ENCODE measurements at places on chromosomes 3 and 15. TPM values are rescaled to one million over a fixed set of nuclear protein-coding genes. Genes with fewer than 3 reads are reported as not detected.
A peak's percentile ranks its signal among the peaks of the same experiment; 100 is the strongest.

XXYLT1 gene
- 5.4 TPM for total RNA-seq

IFT57 gene
- total RNA-seq: 24.8 TPM

SSUH2 gene
- total RNA-seq: 32.6 TPM

KBTBD13 gene
- total RNA-seq: 0.38 TPM

ACAN gene
- not detected for total RNA-seq

CATSPER2 gene
- total RNA-seq: 19.8 TPM

ROPN1B gene
- not detected for total RNA-seq

GRCh38 chr15:34914317-34914716, 55.2 kb downstream of the AQR start:
- no peak for DNase-seq

- no peak for DNase-seq
Measured at GRCh38 chr3:133293397-133294110, 106.3 kb upstream of the BFSP2 start.

DNA sequence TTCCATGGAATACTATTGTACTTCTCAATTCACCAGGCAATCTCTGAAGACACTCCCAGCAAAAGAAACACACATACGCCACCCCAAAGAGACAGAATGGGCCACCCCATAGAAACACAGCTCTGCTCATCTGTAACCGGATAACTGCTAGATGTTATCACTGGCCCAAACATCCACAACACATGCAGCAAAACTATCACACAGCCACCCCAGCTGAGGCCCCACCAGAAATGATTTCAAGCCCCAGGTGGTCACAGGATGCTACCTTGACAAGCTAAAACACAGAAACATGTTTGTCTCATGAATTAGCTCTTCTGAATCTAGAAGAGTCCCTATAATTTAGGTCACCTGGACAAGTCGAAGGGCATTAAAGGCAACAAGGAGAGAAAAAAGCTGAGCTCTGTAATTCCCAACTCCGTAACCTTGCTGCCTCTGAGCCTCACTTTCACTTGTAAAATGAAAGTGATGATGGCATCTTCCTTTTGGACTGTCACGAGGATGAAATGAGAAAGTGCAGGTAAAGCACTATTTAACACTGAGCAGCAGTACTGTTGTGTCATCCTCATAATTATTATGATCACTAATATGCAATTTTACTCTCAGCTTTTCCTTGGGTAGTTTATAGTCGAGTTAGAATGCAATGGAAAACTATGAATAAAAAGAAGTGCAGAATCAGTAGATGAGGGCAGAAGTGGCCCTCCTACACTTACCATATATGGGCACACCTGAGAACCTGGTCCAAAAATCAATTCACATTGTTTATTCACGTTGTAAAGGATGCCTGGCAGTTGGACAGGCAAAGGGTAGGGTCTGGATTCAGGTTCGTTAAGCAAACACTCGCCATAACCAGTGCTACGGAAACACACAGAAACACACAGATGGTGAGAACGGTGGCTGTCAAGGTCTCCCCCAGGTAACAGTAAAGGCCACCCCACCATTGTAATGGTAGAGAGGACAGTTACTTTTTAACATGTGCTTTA, 38.6 kb downstream of the ADAMTS9 start:
- no peak for DNase-seq

DNA sequence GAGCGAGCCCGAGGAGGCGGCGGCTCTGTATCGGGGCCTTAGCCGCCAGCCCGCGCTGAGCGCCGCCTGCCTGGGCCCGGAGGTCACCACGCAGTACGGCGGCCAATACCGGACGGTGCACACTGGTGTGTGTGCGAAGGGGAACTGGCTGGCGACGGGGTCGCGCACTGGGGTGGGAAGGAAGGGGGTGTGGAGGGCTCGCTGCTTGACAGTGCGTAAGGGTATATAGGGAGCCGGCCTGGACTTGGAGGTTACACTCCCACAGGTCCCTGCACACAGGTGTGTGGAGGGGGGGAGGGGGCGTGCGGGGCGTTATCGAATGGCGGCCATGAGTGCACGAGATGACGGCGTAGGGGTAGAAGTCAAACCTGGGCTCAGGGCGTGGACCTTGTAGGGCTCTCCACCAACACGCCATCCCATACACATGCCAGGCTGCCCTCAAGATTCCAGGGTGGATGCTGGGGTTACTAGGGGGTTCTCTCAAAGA, 389 bp downstream of the APEH start:
- DNase-seq: no peak

DNA sequence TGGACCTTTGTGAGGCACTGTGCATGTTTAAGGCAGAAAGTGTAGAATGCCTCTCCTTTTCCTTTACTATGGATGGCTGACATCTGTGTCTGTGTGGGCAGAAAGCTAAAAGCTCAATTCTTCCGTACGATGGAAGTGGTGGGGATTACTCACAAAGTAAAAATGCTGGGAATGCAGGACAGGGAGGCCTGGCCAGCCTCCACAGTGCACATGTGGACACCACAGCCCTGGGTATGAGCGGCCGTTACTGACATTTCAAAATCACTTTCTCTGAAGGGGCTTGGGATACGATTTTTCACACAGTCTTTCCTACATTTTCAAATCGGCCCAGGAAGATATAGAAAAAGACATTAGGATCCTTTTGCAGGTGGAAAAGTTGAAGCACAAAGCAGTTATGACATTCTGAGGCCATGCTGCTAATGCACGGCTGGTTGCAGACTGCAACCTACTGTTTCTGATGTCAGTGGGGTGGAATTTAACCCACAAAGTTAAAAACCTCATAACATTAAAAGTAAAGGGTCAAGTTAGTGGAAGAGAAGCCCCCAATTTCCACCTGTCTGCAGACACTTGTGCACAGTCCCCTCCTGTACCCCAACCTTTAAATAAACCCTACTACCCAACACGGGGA, 27.9 kb downstream of the EHD4 start:
- DNase-seq: no peak

- no peak for DNase-seq
Measured at GRCh38 chr3:72442759-72443158, 405.5 kb downstream of the SHQ1 start.

- no peak for DNase-seq
Measured at GRCh38 chr3:7190095-7190494, 329.2 kb downstream of the GRM7 start.

DNA sequence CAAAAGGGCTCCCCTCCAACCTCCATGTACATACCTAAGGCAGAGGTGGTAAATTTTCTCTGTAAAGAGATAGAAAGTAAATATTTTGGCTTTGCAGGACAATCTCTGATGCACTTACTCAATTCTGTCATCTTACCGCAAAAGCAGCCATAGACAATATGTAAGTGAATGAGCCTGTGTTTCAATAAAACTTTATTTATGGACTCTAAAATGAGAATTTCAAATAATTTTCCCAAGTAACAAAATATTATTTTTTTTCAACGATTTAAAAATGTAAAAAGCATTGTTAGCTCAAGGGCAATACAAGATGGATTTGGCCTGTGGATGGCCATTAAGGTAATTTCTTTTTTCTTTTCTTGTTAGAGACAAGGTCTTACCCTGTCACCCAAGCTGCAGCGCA, 44.7 kb downstream of the SHQ1 start:
- DNase-seq: no peak

DNA sequence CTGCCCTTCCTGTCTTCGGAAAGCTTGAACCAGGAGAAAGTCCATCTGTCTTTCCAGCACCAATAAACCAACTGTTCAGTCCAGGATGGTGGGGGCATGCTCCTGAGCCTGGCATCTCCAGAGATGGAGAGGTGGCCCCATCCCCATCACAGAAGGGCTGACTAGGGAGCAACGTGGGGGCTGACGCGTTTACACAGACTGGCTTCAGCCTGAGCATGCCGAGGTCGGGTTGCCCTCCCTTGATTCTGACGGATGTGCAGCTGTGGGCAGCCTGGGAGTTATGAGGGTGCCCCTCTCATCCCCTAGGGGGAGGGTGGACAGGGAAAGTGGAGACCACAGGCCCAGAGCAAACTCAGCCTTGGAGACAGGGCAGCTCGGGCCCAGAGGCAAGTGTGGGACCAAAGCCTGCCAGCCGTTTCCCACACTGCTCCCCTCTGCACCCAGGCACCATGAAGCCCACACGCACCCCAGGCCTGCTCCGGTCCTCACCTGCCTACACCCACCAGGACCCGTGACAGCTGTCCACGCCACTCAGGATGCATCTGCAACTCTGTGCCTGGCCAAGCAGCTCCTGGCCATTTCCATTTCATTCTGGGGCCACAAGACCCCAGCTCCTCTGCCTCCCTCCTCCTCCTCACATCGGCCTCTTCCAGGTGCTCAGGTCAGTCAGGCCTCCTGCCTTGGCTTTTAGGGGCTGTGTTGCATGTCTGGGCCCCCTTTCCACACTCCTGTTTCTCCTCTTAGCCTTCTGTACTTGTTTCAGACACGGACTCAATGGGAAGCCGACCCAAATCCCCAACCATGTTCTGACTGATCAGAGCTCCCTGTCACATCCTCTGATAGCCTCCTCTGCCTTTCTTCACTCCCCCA, 48.2 kb upstream of the SLC41A3 start:
- peak; percentile 38 for DNase-seq

- DNase-seq: peak; percentile 41
Measured at GRCh38 chr3:125148016-125148812, 64.3 kb downstream of the SLC12A8 start.

- DNase-seq: no peak
Measured at GRCh38 chr3:170437696-170438407, 19.2 kb downstream of the CLDN11 start.

GRCh38 chr15:65868546-65869125, 655 bp upstream of the RAB11A start:
- DNase-seq: no peak

DNA sequence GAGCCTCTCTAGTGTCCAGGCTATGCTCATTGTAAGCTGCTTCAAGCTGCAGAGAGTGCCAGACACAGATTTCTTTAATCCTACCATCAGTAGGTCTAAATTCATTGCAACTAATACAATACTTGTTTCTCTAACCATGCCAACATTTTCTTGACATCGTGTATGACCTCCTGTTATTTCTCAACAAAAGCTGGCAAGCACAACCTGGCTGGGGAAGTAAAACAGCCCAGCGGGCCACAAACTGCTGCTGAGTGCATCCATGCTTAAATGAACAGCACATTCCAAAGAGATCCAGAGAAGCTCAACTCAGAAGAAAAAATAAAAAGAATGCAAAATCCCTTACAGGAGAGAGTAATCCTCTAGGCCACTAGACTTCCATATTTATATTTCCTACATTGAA, 36.5 kb downstream of the GMNC start:
- no peak for DNase-seq

DNA sequence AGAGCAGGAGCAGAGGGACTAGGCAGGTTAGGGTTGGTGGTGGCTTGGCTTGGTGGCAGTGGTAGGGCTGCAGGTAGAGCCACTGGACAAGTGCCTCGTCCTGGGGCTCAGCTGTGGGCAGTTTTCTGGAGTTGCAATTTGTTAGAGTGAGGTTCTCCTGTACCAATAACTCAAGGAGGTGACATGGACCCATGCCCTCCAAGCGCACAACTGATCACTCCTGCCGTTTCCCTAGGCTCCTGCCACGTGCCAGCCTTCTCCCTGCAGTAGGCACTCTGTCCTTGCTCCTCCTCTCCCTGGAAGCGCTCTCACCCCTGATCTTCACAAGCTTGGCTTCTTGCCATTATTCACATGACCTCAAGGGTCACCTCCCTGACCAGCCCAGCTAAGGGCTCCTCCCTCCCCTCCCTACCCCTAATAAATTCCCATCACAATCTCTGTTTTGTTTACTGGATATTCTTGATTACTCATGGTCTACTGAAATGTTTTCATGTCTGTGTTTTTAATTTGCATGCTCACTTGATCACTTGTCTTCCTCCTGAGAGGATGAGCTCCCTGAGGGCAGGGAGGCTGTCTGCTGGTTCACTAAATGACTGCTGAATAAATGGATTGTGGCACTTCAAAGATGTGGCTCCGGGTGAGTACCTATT, 3.3 kb downstream of the WNT7A start:
- DNase-seq: no peak

GRCh38 chr3:170555329-170555728, 30.5 kb downstream of the SLC7A14 start:
- DNase-seq: no peak

GRCh38 chr3:65521032-65521431, 517.7 kb downstream of the MAGI1 start:
- no peak for DNase-seq

DNA sequence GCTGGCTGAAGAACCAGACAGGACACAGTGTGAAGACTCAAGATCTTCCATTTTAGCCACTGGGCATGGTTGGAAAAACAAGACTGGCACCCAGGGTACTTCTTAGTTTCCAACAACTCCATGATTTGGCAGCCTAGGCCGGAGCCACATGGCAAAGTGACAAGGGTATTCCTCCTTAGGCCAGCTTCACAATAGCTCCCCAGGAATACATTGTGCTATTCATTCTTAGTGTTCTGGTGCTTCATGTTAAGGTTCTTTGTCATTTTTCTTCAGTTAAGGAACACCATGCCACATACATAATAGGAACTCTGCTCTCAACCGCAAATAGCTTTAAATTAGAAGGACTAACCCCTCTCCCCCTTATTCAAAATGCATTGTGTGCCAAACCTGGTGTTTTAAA, 8.0 kb upstream of the FILIP1L start:
- DNase-seq: no peak

DNA sequence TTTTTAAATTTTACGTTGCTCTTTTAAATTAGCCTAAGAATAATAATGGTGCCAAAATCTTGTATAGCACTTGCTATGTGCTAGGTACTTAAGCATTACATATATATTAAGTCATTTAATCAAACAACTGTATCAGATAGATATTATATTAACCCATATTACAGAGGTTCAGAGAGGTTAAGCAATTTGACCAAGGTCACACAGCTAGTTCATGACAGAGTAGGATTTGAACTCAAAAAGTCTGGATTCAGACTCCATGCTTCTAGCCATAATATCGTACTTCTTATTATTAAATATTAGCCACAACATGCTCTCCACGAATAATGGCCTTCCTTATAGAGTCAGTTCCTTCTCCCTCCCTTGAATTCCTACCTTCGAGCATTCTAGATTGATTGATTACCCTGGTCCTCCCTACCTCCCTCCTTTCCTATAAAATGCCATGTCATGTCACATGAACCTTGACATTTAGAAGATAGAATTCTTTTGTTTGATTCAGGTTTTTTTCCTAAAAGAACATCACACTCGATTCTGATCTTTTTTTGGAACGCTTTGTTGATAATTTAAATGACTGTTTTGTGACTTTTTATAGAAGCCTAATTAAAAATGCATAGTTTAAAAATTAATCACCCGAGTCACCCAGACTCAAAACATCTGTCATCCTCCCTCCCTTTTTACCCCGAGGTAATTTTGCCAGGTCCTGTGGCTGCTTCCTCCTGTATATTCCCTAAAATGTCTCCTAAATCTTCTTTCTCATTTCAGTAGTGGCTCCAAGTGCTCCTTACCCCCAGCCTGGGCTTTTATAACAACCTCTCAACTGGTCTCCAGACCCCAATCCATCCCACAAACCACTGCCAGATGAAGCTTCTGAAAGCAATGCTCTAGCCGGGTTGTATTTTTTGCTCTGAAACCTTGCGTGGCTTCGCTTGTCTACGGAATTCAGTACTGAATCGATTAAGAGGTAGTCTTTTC, 8.5 kb upstream of the PSMD6 start:
- no peak for DNase-seq

GRCh38 chr3:107966276-107966675, 124.6 kb downstream of the CD47 start:
- DNase-seq: no peak

Measured in Peyer's patch (tissue), 4 donors.